ENCODE measurements at places on chromosomes 1 and 21.
A peak's percentile ranks its signal among the peaks of the same experiment; 100 is the strongest.

GRCh38 chr1:180486092-180486491 is 16.3 kb downstream of the ACBD6 start:
- DNase-seq = no peak

DNA sequence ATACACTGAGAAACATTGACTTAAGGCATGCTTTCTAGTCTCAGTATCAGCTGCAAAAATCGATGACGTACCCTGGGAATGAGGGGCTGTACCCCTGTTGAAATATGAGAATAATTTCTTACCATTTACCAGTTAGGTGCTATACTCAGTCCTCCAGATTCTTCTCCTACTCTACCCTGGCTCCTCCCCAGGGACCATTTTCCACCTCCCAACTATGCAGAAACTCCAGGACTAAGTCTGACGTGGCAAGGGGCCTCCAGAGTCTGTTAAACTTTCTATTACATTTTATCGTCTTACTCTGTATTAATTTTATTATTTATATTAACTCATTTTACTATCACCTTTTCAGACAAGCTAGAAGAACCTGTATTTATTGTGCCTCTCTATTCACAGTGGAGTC is 124.3 kb downstream of the CYYR1 start:
- DNase-seq = no peak

DNA sequence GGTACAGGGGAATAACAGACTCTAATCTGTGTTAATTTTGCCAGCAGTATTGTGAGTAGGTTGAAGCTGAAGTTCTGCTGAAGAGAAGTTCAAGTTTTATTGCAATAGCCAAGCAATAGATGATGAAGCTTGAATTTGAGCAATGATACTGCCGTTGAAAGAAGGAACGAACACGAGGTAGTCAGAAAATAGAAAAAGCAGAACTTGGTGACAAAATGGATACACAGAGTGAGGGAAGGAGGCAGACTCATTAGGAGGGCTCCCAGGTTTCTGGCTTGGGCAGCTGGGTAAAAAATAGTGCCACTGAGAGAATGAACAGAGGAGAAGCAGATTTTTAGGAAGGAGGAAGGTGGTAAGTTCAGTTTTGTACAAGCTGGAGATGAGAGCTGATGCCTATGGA is 22.3 kb upstream of the AGO1 start:
- DNase-seq = no peak

DNA sequence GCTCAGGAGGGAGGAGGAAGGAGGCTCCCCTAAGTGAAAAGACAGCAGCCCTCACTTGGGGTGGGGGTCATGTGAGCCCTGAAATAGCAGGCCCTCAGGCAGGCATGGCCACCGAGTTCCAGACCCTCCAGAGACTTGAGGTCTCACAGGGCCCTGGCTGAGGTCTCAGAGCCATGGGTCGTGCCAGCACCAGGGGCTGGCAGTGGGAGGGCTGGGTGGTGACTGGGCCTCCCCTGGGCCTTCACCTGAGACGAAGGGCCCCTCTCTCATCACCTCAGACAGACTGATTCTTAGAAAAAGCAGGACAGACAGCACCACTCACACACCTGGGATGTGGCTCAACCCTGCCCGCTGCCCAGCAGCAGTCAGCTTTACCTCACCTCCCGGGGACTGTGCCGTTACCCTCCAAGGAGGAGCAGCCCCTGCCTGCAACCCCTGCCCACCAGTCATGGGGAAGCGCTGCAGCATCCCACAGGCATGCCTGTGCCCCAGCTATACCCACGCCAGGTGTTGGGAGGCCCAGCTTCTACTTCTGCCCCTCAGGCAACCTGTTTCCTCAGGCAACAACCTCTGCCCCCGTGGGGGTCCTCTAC is 42.6 kb upstream of the LRP8 start:
- no peak for DNase-seq

- DNase-seq = no peak
These were observed 78.3 kb downstream of the NUF2 start for GRCh38 chr1:163399976-163400601.

GRCh38 chr1:14011132-14011531 is 311.1 kb downstream of the PRDM2 start:
- DNase-seq = no peak

GRCh38 chr1:160061369-160062229 is 8.4 kb downstream of the KCNJ10 start:
- DNase-seq = no peak

GRCh38 chr1:42690477-42691156 is 8.4 kb downstream of the YBX1 start:
- DNase-seq = no peak

- DNase-seq = no peak
These were observed 327.3 kb downstream of the SIPA1L2 start for GRCh38 chr1:232302376-232303221.

DNA sequence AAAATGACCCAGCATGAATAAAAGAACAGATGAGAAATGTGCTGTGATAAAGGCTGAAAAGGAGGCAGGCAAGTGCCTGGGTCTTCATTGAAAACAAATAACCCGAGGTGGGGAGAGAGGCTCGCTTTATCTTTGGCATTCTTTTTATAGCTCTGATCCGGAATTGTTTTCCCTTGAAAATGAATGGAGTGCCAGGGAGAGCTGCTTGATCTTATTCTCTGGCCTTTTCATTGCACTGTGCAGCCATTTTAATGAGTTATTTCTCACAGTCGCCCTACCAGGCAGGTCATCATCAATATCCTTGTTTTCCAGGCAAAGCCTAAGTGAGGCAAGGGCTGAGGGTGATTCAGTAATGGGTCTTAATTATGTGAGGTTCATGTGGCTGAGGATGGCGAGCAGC is 39.8 kb upstream of the HLX start:
- DNase-seq = no peak

DNA sequence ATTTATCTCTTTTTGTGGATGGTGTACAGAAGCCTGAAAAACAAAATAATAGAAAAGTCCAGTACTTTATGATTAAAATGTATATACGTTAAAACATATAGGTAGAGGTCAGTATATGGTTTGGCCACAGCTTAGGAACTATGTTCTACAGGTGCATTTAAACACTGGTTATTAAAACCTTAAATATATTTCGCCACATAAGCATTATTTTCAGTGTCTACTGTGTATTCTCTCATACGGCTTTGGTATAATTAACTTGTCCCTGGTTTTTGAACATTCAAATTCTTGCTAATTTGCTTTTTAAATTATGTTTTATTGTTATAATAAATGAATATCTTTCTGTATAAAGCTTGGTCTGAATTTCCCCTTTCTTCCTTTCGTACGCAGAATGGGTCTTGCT is 87.9 kb downstream of the GTF2B start:
- no peak for DNase-seq

DNA sequence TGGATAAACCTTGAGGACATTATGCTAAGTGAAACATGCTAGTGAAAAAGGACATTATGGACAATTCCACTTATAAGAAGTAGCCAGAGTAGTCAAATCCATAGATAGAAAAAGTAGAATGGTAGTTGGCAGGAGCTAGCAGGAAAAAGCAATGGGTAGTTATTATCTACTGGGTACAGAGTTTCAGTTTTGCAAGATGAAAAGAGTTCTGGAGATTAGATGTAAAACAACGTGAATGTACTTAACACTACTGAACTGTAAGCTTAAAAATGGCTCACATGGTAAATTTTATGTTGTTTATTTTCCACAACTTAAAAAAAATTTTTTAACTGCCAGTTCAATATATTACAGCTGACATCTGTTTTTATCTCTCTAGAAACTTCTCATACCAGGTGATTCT is 19.4 kb downstream of the JAK1 start:
- no peak for DNase-seq

DNA sequence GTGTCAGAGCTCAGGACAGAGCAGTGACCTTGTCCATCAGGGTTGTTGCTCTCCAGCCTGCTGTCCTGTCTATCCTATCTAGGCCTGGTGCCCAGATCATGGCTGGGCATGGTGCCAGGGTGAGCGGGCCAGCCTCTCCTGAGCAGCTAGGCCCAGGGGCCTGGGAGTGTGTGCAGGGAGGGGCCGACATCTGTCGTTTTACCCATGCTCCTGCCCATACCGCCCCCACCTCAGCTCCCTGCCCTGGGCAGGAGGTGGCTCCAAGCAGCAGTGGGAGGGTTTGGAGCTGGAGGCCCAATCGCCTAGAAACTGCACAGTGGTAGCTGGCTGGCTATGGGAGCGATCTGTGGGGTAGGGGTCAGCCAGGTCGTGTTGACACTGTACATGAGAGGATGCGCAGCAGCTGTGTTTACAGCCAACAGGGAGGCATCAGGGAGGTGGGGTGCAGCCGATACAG is 6.5 kb downstream of the INSRR start:
- no peak for DNase-seq

DNA sequence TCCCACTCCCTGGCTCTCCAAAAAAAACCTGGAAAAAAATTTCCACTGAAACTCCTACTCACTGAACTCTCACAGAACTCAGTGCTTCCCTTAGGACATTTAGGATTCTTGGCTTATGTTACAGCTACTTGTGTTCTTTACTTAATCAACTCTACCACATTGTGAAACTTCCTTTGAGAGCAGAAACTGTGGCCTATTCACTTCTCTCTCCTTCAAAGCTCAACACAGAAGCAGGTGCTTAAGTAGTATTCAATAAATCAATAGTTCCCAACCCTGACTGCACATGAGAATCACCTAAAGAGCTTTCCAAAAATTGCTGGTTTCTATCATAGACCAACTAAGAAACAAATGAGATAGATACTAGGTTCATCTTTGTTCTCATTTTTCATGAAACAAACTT is 67.9 kb upstream of the DMRTA2 start:
- no peak for DNase-seq

- no peak for DNase-seq
These were observed 18.3 kb upstream of the MMEL1 start for GRCh38 chr1:2650967-2651645.

DNA sequence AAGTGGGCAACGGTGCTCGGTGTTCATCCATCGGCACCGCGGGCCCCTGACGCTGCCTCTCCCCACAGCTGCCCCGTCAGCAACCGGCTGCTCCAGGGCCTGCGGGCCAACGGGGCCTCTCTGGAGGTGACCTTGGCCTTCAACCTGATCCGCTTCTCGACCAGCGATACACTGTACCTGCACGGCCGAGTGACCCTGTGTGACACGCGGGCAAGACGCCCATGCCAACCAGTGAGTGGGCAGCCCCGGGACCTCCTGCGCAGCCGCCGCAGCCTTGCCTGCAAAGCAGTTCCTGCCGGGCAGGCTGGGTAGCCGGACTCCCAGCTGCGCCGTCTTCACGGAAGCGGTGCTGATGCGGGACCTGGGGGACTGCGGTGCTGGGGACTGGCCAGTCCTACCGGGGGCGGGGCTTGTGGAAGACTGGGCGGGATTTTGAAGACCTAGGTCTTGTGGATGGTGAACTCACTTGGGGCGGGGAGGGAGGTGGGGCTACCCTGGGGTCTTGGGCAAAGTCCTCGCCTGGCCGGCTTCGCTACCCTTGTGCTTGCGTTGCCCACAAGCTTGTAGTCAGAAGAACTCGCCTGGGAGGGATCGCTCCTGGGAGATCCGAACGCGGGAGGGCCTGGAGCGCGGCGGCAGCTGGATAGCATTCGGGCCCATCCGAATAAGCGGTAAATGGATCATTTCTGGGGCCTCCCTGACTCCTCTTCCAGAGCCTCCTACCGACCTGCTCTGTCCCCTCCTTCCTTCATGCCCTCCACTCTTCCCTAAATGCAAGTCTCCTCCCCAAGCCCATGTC is 8.8 kb upstream of the CEP85 start:
- DNase-seq = peak; percentile 21

All from stimulated activated CD8-positive, alpha-beta memory T cell treated with anti-CD3 and anti-CD28 coated beads, Interleukin-12 subunit alpha, Interleukin-12 subunit beta, amount 100 ng/mL, for 4 hours (primary cell).